Midbrain (tissue), 1 donor: ENCODE measurements at places on chromosomes 5 and 9.

DNA sequence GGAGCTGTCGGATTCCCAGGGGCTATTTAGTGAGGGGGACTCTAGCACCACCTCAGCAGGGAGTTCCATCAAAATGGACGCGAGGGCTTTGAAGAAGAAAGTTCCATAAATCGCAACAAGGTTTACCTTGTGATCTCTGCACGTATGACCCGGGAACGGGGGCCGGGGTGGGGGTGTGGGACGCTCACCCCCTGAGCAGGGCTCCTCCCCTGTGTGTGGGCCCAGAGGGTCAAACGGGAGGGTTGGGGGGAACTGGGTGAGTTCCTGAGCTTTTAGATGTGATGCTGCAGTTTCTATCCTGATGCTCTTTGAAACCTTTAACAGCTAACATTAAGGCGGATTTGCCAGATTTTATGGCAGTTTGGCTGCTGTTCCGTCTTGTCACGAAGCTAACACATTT is 18.9 kb upstream of the LRRC14B start:
- no peak for DNase-seq

GRCh38 chr5:148011398-148012137 is 52.2 kb upstream of the SPINK5 start:
- no peak for DNase-seq

- DNase-seq, result no peak
Measured at GRCh38 chr5:101991486-101991885, 304.6 kb downstream of the SLCO4C1 start.

DNA sequence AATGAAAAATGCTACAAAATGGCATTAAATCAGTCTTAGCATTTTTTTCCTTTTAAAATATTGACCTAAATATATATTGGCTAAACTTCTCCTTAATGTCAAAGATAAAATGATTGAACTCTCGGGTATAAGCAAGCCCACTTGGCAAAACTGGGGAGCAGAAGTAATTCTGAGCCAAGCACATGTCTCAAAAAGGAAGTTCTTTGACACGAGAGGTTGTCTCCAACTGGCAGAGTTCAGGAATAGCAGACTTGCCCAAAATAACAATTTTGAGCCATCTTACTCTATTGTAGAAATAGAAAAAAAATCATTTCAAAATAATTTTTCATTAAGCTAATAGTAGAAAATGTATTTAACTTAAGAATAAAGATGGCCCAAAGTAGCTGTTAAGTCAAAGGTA is 10.4 kb upstream of the MLLT3 start:
- DNase-seq, result no peak

DNA sequence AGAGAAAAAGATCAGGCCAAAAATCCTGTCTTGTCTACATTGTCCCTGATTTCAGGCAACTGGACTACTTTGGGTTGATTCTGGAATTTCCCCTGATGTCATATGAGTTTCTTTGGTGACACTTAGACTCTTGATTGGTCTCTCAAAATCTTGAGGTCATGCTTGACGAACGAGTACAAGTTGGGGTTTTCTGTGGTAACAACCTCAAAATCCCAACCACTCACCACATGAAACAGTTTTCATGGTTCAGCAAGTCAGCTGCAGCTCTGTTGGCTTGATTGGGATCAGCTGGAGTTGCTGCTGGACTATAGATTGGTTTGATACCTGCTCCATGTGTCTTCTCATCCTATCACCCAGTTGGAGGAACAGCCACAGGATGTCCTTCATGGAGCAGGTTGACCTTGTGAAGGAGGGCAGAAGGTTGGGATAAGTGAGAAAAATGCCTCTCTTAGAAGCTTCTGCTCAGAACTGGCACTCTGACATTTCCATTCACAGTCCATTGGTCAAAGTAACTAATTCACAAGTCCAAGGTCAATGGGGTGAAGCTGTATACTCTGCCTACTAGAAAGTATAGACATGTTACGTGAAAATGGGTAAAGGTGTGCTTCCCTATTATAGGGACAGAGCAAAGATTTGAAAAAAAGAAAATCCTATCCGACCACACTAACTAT is 284.5 kb downstream of the SH3GL2 start:
- no peak for DNase-seq

DNA sequence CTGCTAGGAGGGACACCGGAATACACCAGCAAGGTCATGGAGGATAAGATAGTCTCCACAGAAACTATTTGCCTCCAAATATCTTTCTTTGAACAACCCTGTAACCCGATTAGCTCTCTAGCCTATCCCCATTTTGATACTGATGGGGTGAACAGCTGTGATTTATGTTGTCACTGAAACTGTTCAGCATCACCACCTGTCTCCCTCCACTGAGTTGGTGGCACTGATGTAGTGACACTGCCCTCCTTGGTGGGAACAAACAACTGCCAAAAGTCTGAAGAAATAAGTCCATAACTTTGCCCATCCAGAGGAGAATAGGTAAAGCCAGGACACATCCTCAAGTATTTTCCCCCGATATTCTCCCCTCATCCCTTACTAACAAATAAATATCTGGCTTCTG is 24.3 kb upstream of the KCNV2 start:
- DNase-seq, result no peak

DNA sequence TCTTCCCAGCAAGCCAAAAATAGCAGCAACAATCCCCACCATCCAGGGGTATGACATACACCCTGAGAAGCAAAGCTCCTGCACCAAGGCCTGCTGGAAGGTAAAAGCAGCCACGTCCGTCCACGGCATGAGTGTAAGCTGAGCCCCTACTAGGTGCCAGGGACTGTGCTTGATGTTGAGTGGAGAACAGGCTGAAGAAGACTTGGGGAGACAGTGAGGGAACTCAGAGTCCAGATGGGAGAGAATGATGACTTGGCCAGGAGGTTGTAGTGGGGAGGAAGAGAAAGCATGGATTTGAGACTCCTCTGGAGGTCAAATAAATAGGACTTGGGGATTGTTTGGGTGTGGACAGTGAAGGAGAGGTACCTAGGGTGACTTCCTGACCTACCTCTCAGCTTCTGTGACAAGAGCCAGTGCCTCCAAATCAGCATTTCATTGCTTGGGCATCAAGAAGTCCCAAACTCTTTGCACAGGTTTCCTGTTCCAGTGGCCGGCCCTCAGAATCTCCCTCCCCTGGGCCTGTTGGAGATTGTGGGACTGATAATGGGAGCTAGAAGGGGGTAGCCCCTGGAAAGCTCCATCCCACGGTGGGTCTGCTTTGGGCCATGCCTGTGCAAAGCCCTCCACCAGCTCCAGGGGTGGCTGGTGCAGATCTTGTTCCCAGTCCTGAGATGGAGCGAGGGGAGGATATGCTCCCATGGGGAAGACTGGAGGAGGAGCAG is 58.3 kb upstream of the ADAMTS2 start:
- DNase-seq, result no peak

GRCh38 chr5:95035891-95036685 is 248.8 kb downstream of the MCTP1 start:
- no peak for DNase-seq

GRCh38 chr5:42749020-42749419 is 7.6 kb upstream of the CCDC152 start:
- no peak for DNase-seq

- DNase-seq, result peak; percentile 2
Measured at GRCh38 chr9:132768932-132769905, 99.0 kb downstream of the GTF3C4 start.

GRCh38 chr9:127096208-127096607 is 26.2 kb downstream of the ANGPTL2 start:
- DNase-seq, result no peak

GRCh38 chr9:133160742-133161546 is 2.8 kb downstream of the GBGT1 start:
- DNase-seq, result peak; percentile 36

DNA sequence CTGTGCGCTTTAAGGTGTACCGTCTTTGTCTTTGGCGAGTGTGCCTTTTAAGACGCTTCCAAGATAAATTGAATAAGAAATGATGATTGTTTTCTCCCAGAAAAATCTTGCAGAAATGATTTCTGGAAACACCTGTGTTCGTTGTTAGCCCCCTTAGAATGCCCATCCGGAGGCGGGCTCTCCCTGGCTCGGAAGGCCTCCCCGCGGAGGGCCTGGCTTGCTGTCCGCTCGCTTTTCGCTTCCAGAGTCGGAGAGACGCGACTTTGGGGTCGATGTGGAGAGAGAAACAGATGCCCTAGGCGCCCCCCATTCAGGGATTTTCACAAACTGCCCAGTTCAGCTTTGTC is 23.9 kb downstream of the LECT2 start:
- no peak for DNase-seq

- DNase-seq, result no peak
Measured at GRCh38 chr5:77896338-77896737, 120.2 kb upstream of the TBCA start.

GRCh38 chr9:26527931-26528330 is 364.7 kb downstream of the CAAP1 start:
- no peak for DNase-seq

- no peak for DNase-seq
Measured at GRCh38 chr5:96254980-96255691, 177.9 kb downstream of the PCSK1 start.

- DNase-seq, result peak; percentile 10
Measured at GRCh38 chr5:113187906-113188305, 211.3 kb downstream of the DCP2 start.

DNA sequence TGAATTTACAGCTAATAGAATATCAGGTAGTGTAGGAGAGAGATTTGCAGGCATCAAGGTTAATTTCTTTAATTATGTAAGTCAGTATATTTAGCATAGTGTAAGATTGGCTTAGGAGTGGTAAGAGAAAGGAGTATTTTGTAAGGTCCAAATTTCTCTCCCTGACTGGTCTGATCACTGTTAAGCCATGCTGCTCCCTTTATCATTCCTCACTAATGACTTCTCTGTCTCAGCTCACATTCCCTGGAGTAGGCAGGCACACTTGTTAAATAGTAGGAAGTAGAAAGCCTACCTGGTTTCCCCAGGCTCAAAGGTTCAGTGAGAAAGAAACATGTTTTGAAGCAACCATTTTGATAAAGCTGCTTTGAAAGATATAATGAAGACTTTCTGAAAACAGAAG is 90.7 kb downstream of the SMIM15 start:
- no peak for DNase-seq

- DNase-seq, result no peak
Measured at GRCh38 chr5:133421394-133421793, 190.9 kb downstream of the FSTL4 start.

- DNase-seq, result no peak
Measured at GRCh38 chr9:4515958-4516375, 25.7 kb downstream of the SLC1A1 start.

- DNase-seq, result no peak
Measured at GRCh38 chr9:134618833-134619447, 22.7 kb upstream of the COL5A1 start.

DNA sequence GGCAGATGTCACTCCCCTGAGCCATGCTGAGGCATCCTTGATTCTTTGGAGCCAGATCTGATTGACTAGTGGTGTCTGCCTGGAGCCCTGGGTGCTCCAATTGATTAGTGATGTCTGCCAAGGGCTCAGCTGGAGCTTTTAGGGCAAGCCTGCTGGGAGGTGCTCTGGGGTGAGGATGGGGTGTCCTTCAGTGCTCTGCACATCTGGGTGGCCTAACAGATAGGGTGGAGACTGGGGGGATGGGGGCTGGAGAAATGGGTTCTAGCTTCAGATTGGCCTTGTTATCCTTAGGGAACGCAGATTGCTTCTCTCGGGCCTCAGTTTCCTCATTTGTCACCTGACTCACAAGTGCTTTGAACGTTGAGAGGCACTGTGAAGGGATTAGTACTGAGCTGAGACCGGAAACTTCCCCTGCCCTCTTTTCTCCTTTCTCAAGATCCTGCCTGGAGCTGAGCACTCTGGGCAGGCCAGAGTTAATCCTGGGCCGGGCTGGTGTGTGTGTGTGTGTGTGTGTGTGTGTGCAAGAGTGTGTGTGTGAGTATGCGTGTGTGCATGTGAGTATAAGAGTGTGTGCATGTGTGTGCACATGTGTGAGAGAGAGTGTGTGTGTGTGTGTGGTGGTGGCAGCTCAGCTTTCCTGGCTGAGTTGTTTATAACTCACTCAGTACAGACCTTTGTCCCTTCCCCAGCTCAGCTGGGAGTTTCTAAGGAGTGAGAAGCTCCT is 5.6 kb upstream of the IER5L start:
- no peak for DNase-seq

DNA sequence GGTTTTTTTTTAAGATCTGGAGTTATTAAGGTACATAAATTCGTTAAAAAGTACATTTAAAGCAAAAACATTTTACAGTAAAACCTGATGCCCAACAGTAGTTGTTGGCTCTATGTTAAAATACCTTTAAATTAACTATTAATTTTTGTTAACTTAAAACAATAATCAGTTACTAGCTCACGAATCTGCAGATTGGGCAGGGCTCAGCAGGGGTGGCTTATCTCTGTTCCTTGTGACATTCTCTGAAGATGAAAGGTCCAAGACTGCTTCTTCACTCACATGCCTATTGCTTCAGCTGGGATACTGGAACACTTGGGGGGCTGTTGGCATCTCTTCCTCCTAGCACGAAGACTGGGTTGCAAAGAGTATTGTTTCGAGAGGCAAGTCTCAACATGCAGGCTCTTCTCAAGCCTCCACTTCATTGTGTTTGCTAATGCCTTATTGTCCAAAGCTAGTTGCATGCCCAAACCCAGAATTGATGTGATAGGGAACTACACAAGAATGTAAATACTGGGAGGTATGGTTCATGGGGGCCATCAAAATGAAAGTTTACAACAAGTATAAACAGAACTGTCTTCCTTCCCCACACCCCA is 46.6 kb downstream of the MAP3K1 start:
- DNase-seq, result no peak

GRCh38 chr9:22307013-22307711 is 139.5 kb upstream of the DMRTA1 start:
- peak; percentile 40 for DNase-seq

- no peak for DNase-seq
Measured at GRCh38 chr9:130542457-130543228, 36.7 kb upstream of the FUBP3 start.
